ENCODE measurements at places on chromosomes 3 and 15.

- peak; percentile 43 for DNase-seq
These were observed 151.8 kb upstream of the DPH6 start for GRCh38 chr15:35697549-35698299.

DNA sequence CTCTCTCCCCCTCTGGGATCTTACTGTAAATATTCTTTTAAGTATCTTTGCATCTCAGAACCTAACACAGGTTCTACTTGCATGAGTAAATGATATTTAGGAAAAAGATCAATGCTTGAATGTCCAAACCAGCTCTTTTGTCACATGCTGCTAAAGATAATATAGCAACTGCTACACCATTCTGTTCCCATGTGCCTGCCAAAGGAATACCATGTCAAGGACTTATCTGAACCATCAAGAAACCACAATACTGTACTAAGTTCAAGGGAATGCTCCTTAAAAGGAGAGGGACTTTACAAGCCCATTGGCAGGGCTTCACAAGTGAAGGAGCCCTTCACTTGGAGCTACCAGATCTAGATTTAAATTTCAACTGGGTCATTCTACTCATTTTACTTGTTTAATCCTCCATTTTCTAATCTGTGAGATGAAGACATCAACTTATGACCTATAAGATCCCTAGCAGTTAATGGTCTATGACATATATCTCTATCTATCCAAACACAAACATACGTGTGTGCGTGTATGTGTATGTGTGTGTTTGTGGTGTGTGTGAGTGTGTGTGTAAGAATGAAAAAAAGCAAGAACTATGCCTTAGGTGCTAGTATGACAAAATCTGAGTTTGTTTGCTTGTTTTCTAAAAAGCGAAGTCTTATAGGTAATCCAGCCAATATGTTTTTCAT, 13.0 kb upstream of the SEC62 start:
- DNase-seq = no peak

GRCh38 chr3:186935133-186935532, 4.8 kb downstream of the ST6GAL1 start:
- DNase-seq = no peak

GRCh38 chr3:179794355-179794754, 141.5 kb downstream of the USP13 start:
- no peak for DNase-seq

GRCh38 chr3:172107403-172107802, 68.0 kb downstream of the FNDC3B start:
- no peak for DNase-seq

GRCh38 chr3:155347901-155348300, 54.4 kb upstream of the STRIT1 start:
- no peak for DNase-seq

- no peak for DNase-seq
These were observed 22.7 kb downstream of the CD80 start for GRCh38 chr3:119536757-119537156.

DNA sequence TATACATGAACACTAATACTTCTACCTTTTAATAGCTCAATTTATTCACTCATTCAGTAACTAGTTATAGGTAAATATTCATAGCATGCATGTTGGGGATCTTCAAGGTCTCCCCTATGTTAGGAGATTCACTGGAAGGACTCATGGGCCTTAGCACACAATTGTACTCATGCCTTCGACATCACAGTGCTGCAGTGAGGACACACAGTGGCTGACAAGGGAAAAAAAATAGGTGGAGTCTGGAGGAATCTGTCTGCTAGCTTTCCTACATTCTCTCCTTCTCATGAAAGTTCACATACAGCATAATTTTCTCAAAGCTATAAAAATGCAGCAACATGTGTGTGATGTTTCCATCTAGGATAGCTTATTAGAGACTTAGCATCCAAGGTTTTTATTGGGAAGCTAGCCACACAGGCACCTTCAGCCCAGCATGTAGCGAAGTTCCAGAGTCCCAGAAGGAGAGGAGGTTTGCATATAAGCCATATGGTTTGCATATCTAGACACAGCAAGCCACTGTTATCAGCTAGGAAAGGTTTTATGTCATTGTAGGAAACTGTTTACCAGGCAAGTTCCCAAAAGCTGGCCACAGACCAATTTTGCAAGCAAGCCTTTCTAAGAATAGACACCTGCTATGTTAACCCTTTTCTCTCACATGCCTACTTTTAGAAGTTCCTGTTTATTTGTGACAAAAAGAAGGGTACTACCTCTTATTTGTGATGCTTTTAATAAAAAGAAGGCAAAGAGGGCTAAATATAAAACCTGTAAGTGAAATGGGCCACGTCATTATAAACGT, 46.4 kb downstream of the MORC1 start:
- DNase-seq = no peak

GRCh38 chr15:52154896-52155865, 36.0 kb downstream of the GNB5 start:
- DNase-seq = no peak

DNA sequence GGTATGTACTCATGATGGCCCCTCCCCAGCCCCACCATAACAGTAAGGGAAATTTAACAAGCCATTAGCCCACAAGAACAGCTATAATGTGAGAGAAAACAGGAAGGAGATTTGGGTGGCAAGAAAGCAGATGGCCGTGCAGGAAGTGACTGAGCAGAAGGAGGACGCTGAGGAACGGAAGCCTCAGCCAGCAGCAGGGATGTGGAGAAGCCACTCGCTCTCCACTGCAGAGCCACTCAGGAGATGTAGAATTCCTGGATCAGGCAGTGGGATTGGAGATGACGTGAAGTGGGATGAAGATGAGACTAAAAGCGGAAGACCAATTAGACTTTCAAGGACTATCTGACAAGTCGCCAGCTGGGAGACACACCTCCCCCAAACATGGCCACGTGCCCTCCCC, 31.2 kb downstream of the PRR23E start:
- no peak for DNase-seq

- no peak for DNase-seq
These were observed 30.6 kb upstream of the ADAMTS7 start for GRCh38 chr15:78841891-78842290.

DNA sequence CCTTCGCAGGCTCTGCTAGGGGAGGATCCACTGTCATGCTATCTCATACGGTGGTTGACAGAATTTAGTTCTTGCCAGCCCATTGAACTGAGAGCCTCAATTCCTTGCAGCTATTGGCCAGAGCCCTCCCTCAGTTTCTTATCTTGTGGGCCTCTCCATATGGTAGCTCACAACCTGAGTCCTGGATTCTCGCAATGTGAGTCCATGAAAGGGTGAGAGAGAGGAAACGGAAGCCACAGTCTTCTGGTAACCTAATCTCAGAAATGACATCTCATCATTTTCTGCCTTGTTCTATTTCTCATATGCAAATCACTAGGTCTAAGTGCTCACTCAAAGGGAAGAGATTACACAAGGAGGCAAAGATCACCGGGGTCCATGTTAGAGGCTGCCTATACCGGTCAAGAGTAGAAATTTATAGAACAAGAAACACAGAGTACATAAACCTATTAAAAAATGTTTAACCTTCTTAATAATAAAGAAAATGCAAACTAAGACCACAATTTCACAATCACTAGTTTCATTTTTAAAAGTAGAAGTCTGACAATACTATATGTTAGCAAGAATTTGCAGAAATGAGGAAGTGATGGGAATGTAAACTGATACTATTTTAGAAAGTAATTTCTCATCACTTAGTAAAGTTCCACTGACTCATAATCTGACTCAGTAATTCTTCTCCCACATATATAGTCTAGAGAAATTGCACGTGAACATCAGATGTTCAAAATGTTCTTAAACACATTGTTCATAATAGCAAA, 378.4 kb upstream of the AGTR1 start:
- peak; percentile 15 for DNase-seq

DNA sequence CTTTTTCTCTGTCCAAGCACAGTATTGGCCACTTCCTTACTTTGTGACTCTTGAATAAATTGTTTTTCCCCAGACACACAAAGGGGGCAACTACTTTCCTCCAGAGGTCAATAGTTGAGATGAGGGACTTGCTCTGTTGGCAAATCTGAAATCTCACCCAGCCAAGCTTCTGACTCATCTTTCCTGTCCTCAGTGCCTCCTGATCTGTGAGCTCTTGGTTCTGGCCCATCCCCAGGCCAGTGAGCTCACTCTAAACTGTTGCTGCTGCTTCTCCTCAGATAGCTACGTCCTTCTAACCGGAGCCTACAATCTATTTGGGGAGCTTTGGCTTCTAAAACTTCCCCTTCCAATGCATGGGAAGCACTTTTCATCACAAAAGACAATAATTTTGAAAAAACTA, 50.0 kb upstream of the NMD3 start:
- DNase-seq = peak; percentile 38

DNA sequence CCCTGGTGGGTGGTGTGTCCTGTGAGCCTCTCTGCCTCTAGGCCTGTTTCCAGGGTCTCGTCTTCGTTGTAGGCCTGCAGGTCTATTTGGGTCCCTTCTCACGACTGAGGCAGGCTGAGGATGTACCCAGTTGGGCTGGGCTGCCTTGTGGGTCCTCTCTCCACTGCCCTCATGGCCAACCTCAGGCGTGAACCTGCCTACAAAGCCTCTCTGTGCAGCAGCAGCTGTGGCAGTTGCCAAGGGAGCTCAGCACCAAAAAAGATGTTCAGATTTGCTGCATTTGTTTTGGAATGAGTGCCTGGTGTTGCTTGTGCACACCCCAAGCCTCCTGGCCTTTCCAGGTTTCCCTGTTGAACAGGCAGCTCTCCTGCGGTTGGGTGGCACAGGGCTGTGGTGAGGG, 13.4 kb downstream of the KLF13 start:
- no peak for DNase-seq

DNA sequence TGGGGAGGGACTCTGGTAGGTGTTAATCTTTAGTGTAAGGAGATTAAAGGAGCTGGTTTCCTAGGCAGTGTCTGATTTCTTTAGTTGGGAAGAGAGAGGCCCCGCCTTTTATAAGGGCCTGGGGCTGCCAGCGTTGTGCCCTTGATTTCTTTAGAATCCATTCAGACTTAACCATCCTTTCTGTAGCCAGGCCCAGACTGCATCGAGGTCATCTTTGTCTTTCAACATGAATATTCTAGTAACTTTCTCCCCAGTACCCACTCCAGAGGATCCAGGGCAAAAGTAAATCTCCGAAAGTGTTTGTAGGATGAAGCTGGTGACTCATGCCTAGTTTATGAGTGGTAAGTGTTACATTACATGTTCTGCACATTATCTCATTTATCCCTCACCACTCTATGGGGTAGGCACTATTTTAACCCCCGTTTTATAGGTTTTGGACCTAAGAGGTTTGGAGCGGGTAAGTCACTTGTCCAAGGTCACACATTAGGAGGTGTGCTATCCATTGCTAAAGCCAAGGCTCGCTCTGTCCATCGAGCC, 11.8 kb upstream of the USP3 start:
- DNase-seq = no peak

DNA sequence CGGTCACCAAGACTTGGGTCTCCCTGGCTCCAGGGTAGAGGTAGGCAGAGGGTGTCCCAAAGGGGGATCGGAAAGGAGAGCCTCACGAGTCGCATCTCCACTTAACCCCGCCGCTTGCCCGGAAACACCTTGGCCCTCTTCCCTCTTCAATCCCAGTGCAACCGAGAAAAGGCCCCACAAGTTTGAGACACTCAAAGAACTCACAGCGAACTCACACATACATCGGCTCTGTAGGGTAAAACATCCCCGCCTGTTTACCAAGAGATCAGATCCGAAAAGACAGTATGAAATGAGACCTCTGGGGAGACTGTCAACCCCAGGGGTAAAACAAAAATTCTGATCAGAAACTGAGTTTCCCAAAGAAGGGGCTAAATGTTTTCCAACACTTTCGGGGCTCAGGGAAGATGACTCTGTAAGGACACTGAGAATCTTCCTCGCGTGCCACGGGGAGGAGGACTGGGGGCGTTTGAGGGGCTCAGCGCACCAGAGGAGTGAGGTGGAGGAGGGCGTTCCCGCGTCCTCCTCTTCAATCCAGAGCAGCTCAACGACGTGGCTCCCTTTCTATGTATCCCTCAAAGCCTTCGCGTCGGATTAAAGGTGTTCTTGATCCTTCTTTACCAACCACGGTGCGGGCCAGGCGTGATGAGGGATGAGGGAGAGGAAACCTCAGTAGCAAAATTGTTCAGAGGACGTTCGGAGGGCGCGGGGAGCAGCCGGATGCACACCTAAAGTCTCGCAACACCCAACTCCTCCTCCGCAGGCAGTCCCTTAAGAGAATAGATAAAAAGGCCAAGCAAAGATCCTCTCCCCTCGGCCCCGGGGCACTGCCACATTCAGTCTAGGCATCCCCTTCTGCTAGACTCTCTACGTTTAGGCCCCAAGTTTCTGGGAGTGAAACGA, 3.7 kb downstream of the WNT5A start:
- DNase-seq = no peak

DNA sequence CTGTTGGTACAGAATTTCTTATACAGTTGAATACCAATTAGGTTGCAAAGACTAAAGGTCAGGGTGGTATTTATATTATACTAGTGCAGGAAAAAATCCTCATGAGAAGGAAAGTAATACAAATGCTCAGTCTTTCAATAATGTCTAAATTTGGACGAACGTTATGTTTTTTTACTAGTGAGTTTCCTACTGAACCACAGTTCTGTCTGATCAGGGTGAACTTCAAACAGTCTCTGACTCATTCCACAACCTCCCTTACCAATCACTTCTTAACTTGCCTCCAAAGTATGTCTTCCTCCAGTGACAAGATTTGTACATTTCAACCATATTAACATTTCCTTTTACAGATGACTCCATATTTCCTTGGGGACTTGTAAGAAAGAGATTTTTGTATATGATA, 3.4 kb downstream of the TMEM212 start:
- no peak for DNase-seq

DNA sequence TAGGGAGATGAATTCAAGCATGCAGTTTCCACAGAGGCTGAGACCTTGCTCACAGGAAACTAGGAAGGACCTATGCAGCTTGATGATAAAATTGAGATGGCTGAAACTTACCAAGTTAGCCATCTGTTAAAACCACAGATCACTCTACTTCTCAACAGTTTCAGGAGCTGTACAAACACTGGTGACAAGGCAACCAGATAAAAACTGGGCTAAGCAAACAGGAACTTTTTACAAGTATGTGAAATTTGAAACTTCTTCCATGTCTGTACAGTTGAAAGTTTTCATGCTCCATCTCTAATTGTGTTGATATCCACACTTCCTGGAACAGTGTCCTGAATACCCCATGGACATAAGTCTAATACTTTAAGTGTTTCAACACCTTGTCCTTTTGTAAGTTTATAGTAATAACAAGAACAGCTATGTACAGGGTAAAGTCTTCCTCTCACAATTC, 78.2 kb downstream of the FAIM start:
- DNase-seq = no peak

GRCh38 chr3:110577854-110578253, 493.8 kb upstream of the NECTIN3 start:
- DNase-seq = no peak

GRCh38 chr3:125140818-125141595, 71.5 kb downstream of the SLC12A8 start:
- no peak for DNase-seq

DNA sequence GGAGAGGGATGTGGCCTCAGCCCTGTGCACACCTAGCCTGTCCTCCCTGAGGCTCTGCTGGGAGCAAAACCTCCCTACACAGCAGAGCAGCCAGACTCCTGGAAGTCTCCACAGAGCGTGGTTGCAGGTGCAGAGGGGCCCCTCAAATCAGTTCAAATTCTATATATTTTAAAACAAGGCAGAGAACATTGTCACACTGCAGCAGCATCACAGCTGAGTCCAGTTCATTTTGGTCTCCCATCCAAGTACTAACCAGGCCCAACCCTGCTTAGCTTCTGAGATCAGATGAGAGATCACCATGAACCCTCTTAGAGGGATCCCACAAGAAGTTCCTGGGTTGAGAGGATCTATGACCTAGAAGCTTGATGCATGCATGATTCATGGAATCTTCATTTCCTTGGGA, 331.0 kb upstream of the RGMA start:
- DNase-seq = no peak
